ENCODE measurements at places on chromosomes 7 and 10.

- DNase-seq: no peak
These were observed 1.8 kb upstream of the OPN4 start for GRCh38 chr10:86652361-86653202.

GRCh38 chr7:18474944-18475343 is 20.6 kb upstream of the HDAC9 start:
- no peak for DNase-seq

DNA sequence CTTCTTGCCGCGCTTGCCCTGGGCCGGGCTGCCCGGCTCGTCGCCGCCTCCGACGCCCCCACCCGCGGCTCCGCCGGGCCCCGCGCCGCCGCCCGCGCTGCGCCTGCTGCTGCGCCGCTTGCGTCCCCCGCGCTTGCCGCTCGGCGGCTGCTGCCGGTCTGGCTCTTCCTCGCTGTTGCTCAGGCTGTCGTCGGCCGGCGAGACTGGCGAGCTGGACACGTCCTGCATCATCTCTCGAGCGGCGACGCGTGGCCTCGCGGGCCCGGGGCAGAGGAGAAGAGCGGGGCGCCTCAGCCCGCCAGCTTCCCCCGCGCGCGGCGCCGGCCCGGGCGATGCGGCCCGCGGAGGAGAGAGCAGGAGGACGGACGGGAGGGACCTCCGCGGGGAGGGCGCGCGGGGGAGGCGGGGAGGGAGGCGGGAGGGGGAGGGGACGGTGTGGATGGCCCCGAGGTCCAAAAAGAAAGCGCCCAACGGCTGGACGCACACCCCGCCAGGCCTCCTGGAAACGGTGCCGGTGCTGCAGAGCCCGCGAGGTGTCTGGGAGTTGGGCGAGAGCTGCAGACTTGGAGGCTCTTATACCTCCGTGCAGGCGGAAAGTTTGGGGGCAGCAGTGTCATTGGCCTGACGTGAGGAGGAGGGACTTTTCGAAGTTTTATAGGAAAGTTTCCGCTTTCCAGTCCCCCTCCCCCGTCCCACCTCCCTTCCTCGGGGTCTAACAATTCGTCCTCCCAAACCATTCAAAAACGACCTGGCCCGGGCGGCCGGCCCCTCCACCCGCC is at the start of gene TWIST1:
TWIST1 (minus strand) TSS at position 546 of the 779 bp plus-strand sequence; CDS start at position 231, 315 bp downstream.
- DNase-seq: no peak

- no peak for DNase-seq
These were observed 19.1 kb downstream of the SLC16A12 start for GRCh38 chr10:89516149-89516832.

- DNase-seq: no peak
These were observed 656.0 kb downstream of the CNTNAP2 start for GRCh38 chr7:146772601-146773000.

- no peak for DNase-seq
These were observed 37.7 kb downstream of the PRSS2 start for GRCh38 chr7:142808461-142808801.

All from stimulated activated CD4-positive, alpha-beta T cell treated with anti-CD3 and anti-CD28 coated beads, TNF-alpha, amount 100 ng/mL, for 24 hours (primary cell).